SJSA1 (cell line): ENCODE measurements at places on chromosomes 5 and 9. TPM values are rescaled to one million over a fixed set of nuclear protein-coding genes. Genes with fewer than 3 reads are reported as not detected.

Gene SLC4A9
- total RNA-seq: not detected in 2 replicates

Gene PARP8
- total RNA-seq: 4.5 and 6.8 TPM in 2 replicates

Gene CDKN2A
- total RNA-seq: 198 and 290 TPM in 2 replicates

Gene ZBTB5
- 12.8 and 13.7 TPM in 2 replicates for total RNA-seq

Gene SPINK7
- total RNA-seq: not detected in 2 replicates
